ENCODE measurements at places on chromosomes 4 and X.

- DNase-seq = no peak
These were observed 103.5 kb downstream of the RPA4 start for GRCh38 chrX:96987228-96987627.

DNA sequence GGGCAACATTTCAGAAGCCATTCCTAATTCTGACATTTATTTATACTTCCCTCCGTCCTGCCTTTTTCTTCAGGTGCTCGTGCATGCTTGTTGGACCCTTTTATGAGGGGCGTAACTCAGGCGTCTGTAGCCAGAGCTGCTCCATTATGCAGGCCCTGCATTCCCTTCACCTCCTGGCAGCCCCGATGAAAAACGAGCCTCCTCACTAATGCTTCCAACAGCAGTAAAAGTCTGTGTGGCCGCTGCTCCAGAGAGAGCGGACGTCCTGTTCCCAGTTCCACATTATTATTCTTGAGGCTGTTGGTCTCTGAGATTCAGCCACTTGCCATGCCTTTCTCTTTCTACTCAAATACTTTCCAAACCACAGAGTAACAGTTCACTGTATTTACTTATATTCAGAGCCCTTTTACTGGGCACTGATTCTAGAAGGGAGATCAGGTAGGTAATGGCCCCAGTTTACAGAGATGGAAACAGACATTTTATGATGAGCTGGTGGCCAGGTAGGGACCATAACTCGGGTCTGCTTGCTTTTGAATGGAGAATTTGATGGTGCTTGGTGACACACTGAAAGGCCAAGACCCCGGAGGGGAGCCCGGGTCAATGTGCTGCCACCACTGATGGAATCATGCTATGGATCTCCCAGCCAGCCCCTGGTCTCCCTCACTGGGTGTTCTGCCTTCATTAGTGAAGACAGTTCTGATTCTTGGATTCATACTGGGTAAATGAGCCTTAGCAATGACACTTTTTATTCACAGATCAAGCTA is 101.0 kb downstream of the GATB start:
- DNase-seq = no peak

DNA sequence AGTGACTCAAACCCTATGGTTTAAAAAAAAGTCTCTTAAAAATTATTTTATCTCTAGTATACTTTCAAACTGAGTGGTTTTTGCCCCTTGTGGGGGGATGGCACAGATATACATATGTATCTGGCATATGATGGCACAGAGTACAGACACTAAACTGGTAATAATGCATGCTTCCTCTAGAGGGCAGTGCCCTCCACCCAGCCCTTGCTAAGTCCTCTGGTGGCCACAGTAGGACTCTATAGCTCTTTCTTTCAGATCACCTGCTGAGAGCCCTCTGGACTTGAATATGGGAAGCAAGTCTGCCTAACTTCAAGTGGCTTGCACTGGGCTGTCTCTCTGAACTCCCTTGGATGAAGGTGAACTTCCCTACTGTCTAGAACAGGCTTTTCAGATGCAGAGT is 66.3 kb downstream of the TSPAN7 start:
- DNase-seq = peak; percentile 17

GRCh38 chr4:138037696-138038095 is 204.5 kb downstream of the SLC7A11 start:
- DNase-seq = no peak

DNA sequence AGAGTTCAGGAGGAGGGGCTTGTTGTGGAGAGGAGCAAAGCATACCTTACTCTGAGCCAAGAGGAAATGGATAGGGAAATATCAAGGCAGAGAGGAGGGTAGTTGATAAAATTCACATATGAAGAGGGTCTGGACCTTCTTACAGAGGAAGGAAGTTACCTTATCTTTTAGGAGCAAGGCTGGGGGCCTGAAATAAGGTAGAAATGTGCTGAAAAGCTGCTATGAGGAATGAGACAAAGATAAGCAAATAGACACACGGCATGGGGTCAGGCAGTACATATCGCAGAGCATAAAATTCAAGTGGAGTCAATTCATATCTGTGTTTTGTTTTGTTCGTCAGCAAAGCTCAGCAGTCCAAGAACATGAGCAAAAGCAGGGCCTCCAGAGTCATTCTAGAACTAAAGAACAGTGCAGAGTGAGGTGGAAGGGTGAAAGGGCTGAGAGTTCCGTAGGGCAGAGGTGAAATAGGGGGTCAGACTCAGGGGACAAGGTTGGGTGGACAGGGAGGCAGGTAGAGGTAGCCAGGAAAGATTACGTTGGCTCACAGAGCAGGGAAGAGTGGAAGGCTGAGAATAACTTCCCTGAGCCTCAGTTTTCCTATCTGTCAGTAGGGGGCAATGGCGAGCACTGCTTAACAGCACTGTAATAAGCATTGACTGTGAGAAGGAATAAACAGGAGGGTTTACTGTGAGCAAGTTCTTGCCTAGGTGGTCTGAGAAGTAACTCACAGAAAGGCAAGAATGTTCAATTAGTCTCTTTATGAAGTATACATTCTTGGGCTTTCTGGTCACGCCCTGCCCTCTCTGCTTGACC is 9.2 kb downstream of the VSIG4 start:
- peak; percentile 40 for DNase-seq

DNA sequence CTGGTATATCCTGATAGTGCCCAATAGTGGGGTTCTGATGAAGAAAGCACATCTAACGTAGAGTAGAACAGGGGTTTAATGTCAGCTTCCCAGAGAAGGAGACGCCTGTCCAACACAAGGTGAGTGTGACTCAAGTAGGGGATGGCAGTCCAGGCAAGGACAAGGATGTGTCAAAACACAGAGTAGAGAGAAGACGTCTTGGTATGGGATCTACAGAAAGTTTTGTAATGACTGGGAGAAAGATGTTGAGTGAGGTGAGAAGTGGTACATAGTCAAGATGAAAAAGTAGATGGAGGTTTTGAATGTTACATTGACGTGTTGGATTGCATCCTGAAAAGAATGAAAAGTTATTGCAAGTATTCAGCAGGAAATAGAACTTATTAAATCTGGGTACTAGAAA is 124.4 kb downstream of the TMA16 start:
- DNase-seq = no peak

DNA sequence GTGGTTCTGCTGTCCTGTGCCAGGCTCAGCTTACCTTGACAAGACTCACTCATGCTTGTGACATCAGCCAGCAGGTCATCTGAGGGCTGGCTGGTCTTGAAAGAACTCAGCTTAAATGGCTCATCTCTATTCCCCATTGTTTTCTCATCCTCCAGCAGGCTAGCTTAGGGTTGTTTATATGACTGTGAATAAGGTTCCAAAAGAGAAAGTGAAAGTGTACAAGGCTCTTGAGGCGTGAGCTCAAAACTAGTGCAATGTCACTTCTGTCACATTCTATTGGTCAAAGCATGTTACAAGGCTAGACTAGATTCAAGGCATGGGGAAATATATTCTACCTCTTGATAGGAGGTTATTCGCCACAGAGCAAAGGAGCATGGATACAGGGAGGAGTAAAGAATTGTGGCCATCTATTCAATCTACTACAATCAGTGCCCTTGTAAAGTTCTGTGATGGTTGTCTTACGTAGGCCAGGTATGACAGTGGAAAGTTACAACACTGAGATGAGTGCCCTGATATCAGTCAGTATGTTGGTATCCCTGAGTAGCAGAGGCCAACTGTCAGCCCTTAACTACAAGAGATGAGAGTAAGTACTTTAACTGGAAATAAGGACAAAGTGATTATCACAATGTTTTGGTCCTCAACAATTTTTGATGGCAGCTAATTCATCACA is 19.8 kb upstream of the TMLHE start:
- peak; percentile 40 for DNase-seq

GRCh38 chr4:163536091-163536490 is 41.6 kb downstream of the TMA16 start:
- no peak for DNase-seq

DNA sequence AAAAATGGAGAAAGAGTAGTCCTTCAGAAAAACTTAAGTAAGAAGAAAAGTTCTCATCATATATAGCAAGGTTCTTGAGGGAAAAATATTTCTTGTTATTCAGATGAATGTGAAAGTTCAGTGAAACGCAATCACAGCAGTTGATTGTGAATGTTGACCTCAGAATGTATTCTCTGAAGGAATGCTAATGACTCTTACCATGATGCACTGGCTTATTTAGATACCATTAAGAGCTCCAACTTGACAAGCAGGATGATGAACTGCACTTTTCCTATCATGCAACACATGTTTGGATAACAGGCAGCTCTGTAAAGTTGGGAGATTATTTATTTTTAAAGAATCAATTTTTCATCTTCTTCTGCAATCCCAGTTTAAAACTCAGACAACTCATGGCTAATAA is 115.5 kb upstream of the MYOZ2 start:
- no peak for DNase-seq

DNA sequence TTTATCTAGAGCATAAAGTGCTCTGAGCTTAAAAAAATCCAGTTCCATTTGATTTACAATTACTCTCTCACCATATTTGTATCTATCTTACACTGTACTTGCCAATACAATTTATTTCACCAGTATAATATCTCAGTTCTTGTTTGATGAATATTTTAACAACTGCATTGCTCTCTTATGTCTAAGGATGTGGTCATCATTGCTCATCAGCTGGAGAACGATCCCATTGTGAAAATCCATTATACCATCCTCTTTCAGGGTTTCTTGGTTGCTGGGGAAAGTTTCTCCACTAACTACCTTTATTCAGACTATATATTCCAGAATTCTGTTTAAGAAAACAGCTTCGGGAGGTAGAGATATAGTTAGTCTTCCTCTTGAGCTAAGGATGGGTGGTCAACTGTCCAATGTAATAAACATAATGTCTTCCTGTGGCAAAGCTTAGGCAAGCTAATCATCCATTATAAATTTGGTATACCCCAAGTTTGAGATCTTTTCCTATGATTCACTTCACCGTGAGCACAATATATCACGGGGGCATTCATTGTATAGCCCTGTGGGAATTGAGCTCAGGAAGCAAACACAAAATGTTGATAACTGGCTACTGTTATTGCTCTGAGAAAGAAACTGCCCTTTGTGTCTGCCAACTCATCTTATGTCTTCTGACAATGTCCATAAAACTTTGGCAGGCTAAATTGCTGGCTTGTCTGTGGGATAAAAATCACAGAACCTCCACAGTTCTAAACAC is 2361.9 kb downstream of the ARAP2 start:
- DNase-seq = no peak

GRCh38 chr4:40736910-40737309 is 12.8 kb upstream of the NSUN7 start:
- no peak for DNase-seq

- no peak for DNase-seq
These were observed 1.2 kb downstream of the CD38 start for GRCh38 chr4:15779306-15779705.

- DNase-seq = no peak
These were observed 32.1 kb downstream of the TMEM131L start for GRCh38 chr4:153497988-153498967.

GRCh38 chrX:10833299-10834169 is 213.1 kb upstream of the MID1 start:
- DNase-seq = no peak

- DNase-seq = no peak
These were observed 489.3 kb upstream of the DIPK2B start for GRCh38 chrX:45689971-45690370.

GRCh38 chr4:8544741-8545438 is 35.3 kb upstream of the GPR78 start:
- no peak for DNase-seq

- DNase-seq = no peak
These were observed 56.1 kb upstream of the PPP4R3C start for GRCh38 chrX:27519226-27519625.

DNA sequence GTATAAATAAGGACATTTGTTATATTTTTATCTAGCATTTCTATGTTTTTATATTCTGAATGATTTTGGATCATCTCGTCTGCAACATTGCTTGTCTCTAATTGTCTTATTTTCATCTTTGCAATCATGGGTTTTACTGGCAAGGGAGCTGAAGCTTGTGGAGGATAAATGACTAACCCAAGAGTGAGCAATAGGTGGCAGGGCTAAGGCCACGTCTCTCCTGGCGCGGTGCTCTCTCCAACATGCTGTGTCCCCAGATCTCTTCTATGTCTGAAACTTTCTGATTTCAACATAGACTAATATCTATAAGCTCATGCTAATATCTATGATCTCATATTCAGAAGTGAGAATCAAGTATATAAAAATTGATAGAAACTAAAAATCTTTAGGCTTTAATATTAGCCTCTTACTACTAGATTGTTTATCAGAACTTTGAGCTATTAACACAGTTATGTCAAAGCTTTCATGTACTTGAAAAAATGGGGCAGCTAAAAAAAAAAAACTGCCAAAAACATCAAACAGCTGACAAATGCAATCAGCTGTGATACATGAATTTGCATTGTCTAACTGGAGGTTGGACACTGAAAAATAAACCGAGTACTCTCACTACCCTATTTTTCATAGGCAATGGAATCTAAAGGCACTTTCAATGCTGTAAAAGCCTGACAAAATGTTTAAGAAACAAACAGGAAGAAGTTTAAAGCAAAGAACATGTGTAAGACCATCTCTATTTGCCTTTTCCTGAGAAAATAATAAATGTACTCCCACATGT is 169.2 kb downstream of the TMA16 start:
- DNase-seq = no peak

DNA sequence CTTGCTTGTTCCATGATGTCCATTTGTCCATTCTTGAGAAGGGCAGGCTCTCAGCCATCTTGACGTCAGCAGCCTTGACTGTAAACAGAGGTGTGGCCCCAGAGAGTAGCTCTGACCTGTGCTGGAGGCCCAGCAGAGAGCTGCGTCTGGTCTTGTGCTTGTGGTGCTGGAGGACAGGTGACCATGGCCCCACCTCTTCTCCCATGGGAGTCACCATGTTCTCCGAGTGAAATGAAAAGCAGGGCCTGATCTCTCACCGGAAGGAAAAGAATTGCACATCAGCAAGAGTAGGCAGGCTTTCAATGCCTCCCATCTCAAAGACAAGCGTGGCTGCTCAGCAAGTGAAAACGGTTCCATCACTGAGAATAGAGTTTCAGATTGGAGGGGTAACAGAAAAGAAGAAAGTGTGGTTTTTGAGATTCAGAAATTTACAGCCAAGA is 11.5 kb downstream of the PARM1 start:
- DNase-seq = no peak

- DNase-seq = no peak
These were observed 229.2 kb upstream of the AFF2 start for GRCh38 chrX:148271263-148271662.

Data from CD4-positive, alpha-beta T cell treated with Interleukin-1 beta for 1 hour (primary cell).